ENCODE measurements at places on chromosomes 12 and 14. TPM values are rescaled to one million over a fixed set of nuclear protein-coding genes. Genes with fewer than 3 reads are reported as not detected.

- H3K27me3 ChIP-seq: no peaks in the 10 kb centered on the region
- peaks cover 4% of the 10 kb centered on the region for H3K4me1 ChIP-seq
- DNase-seq: no peak
- H3K27ac ChIP-seq: no peak overlapping the region
- no peak overlapping the region for H3K4me3 ChIP-seq
Measured at GRCh38 chr12:76706761-76707160, 57.2 kb upstream of the ZDHHC17 start.

DNA sequence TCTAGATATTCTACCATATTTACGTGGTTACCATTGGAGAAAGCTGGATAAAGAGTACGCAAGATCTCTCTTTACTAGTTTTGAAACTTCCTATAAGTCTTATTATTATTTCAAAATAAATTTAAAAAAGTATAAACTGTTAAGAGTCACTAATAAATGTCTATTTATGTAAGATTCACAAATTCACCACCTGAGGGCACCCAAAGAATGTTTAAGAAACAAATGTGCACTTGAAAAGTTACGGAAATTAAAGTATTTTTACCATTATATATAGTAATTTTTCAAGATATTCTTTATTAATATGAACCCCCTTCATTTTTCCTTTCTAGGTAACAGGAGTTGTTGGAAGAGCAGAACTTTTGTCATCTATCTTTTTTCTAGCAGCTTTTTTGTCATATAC lies 11.9 kb downstream of the TMTC3 start:
- H3K36me3 ChIP-seq: no peaks in the 10 kb centered on the region
- DNase-seq: peak; percentile 23
- no peak overlapping the region for H3K4me3 ChIP-seq
- H3K4me1 ChIP-seq: no peaks in the 10 kb centered on the region
- no peaks in the 10 kb centered on the region for H3K27me3 ChIP-seq

DNA sequence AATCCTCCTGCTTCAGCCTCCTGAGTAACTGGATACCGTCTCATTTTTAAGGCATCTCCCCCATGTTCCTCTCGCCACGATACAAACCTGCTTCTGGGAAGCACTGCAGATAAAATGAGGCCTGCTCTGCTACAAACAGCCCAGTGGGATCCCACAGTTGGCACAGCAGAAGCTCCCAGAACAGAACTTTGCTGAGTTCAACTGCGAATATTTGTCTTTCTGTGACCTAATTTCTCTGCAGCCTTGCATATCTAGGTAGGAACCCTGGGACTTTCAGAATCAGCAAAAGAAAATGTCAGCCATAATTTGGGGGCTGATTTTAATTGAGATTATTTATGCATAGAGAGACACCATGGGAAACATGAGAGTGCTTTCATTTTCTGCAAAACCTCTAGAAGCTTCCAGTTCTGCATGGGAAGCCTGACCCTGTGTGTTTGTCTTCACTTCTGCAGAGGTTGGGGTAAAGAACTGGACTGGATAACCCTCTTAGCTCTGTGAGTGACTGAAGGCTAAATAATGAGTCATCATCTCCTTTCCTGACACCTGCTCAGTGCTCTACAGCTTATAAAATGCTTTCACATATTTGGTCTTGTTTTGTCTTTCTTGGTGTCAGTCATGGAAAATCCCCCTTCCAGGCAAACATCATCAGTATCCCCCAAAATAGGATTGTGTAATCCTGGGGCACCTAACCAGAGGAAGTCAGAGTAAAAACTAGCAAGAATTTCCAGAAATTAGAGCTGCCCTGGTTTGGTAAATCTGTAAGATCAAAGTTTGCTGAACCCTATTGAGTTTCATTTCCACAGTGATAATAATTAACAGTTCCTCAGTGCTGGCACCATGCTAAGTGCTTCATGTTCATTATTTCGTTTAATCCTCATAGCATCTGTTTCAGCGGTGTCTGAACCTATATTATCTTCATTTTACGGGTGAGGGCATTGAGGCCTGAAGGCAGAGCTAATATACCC lies 185.8 kb downstream of the SLC15A4 start:
- H3K27me3 ChIP-seq: no peaks in the 10 kb centered on the region
- DNase-seq: no peak
- H3K4me3 ChIP-seq: no peak overlapping the region
- no peak overlapping the region for H3K27ac ChIP-seq
- no peaks in the 10 kb centered on the region for H3K36me3 ChIP-seq

- no peak overlapping the region for H3K27ac ChIP-seq
- no peaks in the 10 kb centered on the region for H3K27me3 ChIP-seq
- no peak overlapping the region for H3K4me3 ChIP-seq
- H3K36me3 ChIP-seq: no peaks in the 10 kb centered on the region
- DNase-seq: no peak
Measured at GRCh38 chr12:1886396-1887008, 31.9 kb downstream of the CACNA2D4 start.

GRCh38 chr12:72647139-72647538 lies 375.0 kb downstream of the TRHDE start:
- H3K4me3 ChIP-seq: no peak overlapping the region
- DNase-seq: no peak
- no peaks in the 10 kb centered on the region for H3K4me1 ChIP-seq

DNA sequence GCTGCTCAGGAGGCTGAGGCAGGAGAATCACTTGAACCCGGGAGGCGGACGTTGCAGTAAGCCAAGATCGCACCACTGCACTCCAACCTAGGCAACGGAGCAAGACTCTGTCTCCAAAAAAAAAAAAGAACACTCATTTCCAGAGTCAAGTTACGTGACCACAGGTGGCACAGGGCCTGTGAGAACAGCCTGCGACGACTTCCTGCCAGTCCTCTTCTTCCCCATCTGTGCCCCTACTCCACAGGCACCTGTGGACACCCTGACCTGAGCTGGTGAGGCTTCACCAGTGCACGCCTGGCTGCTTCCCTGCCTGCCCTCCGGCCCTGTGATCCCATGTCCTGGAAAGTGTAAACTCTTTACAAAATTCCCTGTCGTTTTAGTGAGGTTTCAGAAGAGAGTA lies 77.7 kb downstream of the PPP2R5C start:
- H3K36me3 ChIP-seq: no peaks in the 10 kb centered on the region
- no peaks in the 10 kb centered on the region for H3K27me3 ChIP-seq
- H3K4me3 ChIP-seq: no peak overlapping the region
- no peak for DNase-seq

DNA sequence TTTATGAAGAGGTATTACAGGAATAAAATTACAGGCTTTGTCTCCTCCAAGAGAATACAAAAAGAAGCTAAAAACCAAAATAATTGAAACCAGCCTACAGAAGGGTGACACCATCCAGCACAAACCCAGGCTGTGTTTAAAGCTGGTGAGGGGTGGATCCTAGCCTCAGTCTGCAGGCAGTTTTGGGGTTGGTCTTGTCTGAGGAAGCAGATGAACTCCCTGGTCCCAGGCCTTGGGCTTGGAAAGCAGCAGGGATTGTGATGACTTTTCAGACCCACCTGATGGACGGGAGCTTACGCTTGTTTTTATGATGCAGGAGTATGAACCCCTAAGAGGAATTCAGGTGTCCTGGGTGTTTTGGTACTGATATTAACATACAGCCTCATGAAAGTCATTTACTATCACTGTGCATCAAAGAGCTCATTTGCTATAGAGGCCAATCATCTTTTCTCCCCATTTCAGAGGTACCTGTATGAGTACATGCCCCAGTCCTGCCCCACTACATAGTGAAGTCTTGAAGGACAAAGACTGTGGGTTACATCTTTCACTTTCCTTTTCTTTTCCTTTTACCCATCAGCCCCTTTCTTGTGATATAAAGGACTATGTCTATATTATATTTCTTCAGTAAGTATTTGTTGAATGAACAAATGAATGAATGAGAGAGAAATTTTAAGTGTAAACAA lies 18.1 kb downstream of the PRICKLE1 start:
- DNase-seq: no peak
- H3K4me3 ChIP-seq: no peak overlapping the region
- H3K36me3 ChIP-seq: peaks cover 9% of the 10 kb centered on the region
- peaks cover 50% of the 10 kb centered on the region for H3K4me1 ChIP-seq
- H3K27me3 ChIP-seq: no peaks in the 10 kb centered on the region
- peak overlapping the region; percentile 69 for H3K27ac ChIP-seq

DNA sequence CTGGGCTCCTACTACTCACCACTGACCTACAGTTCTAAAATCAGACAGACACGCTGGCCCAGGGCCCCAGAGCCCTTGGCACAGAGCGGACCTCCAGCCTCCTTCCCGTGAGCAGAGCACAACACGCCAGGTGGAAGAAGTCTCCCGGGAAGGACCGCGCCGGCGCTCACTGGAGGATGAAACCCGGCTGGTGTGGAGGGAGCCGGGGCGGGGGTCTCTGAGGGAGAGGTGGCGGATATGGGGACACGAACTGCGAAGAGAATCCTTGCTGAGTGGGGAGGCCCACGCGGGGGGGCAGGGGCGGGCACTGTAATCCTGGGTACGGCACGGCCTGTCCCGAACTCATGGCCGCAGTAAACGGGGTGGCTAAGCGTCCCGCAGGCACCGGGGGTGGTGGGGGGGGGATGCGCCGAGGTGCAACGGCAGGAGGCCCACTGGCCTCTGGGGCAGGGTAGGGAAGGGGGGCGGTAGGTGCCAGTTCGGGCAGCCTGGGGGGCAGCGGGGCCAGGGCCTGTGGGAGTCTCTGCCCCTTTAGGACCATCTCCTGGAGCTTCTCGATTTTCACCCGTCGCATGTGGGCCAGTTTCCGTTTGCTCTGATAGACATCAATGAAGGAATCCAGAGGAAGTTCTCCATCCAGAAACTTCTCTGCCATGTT lies 28.8 kb downstream of the VPS37B start:
- H3K27me3 ChIP-seq: no peaks in the 10 kb centered on the region
- no peak for DNase-seq
- H3K36me3 ChIP-seq: peaks cover 20% of the 10 kb centered on the region

- H3K27ac ChIP-seq: peak overlapping the region; percentile 22
- no peak overlapping the region for H3K4me3 ChIP-seq
- DNase-seq: peak; percentile 47
Measured at GRCh38 chr12:93387780-93388179, 10.1 kb downstream of the NUDT4 start.

GRCh38 chr14:41749429-41749828 lies 142.8 kb downstream of the LRFN5 start:
- no peaks in the 10 kb centered on the region for H3K4me1 ChIP-seq
- H3K27me3 ChIP-seq: no peaks in the 10 kb centered on the region
- no peaks in the 10 kb centered on the region for H3K36me3 ChIP-seq
- H3K27ac ChIP-seq: no peak overlapping the region
- no peak for DNase-seq

GRCh38 chr12:49909356-49909755 lies 5.7 kb upstream of the FAIM2 start:
- DNase-seq: no peak
- no peak overlapping the region for H3K27ac ChIP-seq
- no peak overlapping the region for H3K4me3 ChIP-seq
- H3K27me3 ChIP-seq: peaks cover 6% of the 10 kb centered on the region
- H3K36me3 ChIP-seq: no peaks in the 10 kb centered on the region

DNA sequence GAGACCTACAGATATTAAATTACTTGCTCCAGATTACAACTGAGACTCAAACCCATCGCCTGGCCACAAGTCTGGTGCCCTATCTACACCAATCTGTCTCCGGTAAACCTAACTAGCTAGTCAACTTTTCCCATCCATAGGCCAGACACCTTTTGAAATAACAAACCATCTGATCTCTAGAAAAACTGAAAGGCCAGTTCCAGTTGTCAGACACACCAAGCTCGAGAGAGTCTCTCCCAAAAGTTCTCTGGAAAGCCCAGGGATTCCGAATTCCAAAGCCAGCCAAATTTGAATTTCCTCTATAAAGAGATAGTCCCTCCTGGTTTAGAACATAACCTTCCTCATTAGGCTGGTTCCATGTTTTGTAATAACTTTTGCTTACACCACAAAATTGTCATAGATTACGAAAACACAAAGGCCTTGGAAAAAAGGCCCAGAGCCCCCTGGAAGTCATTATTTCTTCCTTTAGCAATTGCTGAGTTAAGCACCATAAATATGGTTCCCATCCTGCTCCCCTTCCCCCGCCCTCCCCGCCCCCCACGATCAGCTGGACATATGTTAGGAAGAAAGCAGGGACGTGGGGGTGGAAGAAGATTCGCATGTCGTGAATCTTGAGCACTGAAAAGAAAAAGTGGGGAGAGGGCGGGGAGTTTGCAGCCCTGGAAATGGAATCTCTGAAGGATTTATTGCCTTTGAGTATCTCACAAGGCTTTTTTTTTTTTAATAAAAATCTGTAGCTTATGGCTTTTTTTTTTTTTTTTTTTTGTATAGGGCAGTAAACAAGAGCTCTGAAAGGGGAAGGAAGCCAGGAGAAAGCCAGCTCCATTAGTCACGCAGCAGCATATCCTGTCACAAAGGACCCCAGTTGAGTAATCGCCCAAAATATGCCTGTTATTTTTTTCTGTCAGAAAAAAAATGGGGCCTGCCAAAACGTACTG lies 110.4 kb downstream of the ZFP36L1 start:
- H3K4me3 ChIP-seq: no peak overlapping the region
- H3K27ac ChIP-seq: no peak overlapping the region
- DNase-seq: peak; percentile 98
- H3K27me3 ChIP-seq: no peaks in the 10 kb centered on the region

- DNase-seq: no peak
- H3K4me3 ChIP-seq: no peak overlapping the region
- H3K36me3 ChIP-seq: no peaks in the 10 kb centered on the region
- H3K4me1 ChIP-seq: no peaks in the 10 kb centered on the region
Measured at GRCh38 chr14:71815110-71815509, 117.1 kb upstream of the RGS6 start.

DNA sequence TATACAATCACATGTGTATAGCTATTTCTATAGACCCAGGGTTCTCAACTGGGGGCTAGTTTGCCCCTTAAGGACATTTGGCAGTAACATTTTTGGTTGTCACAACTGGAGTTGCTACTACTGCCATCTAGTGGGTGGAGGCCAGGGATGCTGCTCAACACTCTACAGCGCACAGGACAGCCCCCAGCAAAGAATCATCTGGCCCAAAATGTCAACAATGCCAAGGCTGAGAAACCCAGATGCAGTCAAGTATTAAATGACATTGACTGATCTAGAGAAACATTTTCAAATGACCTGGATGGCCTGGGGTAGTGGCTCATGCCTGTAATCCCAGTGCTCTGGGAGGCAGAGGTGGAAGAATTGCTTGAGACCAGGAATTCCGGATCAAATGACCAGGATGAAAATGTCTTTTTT lies 5.8 kb downstream of the WSB2 start:
- H3K4me3 ChIP-seq: no peak overlapping the region
- peak; percentile 21 for DNase-seq
- H3K4me1 ChIP-seq: peaks cover 8% of the 10 kb centered on the region
- H3K36me3 ChIP-seq: peaks cover 4% of the 10 kb centered on the region
- no peaks in the 10 kb centered on the region for H3K27me3 ChIP-seq

- H3K27me3 ChIP-seq: no peaks in the 10 kb centered on the region
- H3K27ac ChIP-seq: peak overlapping the region; percentile 100
- no peak for DNase-seq
- no peak overlapping the region for H3K4me3 ChIP-seq
Measured at GRCh38 chr12:120290609-120291305, 946 bp downstream of the RNU4-2 start.

GRCh38 chr12:130491421-130492357 lies 154.0 kb downstream of the PIWIL1 start:
- peak overlapping the region; percentile 93 for H3K27ac ChIP-seq
- H3K36me3 ChIP-seq: no peaks in the 10 kb centered on the region
- no peaks in the 10 kb centered on the region for H3K27me3 ChIP-seq
- H3K4me1 ChIP-seq: peaks cover 21% of the 10 kb centered on the region

Gene ACSM4
- total RNA-seq: not detected

Gene TAS2R9
- total RNA-seq: 1.8 TPM

Gene CBLN3
- total RNA-seq: 2.3 TPM

Gene LRP6
- 25.4 TPM for total RNA-seq

Gene TSHR
- 0.32 TPM for total RNA-seq

Gene FITM1
- total RNA-seq: 136 TPM

Data from cardiac muscle cell (in vitro differentiated cells and primary cell).